ENCODE measurements at places on chromosomes 12 and 14.

DNA sequence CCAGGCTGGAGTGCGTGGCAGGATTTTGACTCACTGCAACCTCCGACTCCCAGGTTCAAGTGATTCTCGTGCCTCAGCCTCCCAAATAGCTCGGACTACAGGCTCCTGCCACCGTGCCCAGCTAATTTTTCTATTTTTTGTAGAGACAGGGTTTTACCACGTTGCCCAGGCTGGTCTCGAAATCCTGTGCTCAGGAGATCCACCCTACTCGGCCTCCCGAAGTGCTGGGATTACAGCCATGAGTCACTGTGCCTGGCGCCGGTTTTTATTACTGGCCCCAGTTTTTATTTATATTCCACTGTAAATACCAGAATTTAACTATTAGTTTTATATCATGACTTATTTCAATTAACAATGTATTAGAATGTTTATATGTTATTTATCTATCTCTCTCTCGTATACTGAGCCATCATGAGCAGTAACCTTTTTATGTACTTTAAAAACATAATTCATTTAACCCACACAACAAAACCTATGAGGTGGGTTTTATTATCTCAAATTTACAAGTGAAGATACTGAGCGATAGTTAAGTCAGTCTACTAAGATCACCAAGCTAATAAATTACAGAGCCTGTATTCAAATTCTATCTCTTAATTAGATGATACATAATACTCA is 47.8 kb downstream of the HECTD1 start:
- DNase-seq: no peak

- DNase-seq: no peak
These were observed 6.7 kb downstream of the FNTB start for GRCh38 chr14:64993266-64993930.

GRCh38 chr14:67395876-67396189 is 16.1 kb downstream of the PLEK2 start:
- no peak for DNase-seq

GRCh38 chr14:92665661-92666110 is 82.7 kb downstream of the LGMN start:
- DNase-seq: no peak

DNA sequence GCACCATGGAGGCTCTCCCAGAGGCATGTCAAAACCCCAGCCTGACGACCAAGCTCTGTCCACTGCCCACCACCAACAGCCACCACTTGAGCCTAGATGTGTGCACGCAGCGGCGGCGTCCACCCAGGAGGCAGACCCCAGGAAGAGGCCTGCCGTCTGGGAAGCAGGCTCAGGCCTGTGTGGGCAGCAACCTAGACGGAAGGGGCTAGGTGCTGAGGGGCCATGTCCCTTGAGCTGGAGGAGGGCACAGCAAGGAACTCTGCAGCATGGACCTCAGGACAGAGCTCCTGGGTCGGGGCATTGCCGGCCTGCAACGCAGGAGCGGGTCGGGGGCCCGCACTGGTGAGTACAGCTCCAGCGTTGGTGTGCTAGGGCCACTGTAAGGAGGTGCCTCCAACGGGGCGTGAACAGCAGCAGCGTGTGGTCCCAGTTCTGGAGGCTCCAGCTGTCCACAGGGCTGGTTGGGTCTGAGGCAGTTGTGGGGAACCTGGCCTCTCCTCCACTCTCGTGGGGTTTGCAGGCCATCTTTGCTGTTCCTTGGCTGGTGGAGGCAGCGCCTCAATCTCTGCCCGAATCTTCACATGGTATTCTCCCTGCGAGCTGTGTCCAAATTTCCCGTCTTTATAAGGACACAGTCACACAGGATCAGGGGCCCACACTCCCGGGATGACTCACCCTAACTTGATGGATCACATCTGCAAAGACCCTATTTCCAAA is 20.5 kb downstream of the ZBTB42 start:
- no peak for DNase-seq

DNA sequence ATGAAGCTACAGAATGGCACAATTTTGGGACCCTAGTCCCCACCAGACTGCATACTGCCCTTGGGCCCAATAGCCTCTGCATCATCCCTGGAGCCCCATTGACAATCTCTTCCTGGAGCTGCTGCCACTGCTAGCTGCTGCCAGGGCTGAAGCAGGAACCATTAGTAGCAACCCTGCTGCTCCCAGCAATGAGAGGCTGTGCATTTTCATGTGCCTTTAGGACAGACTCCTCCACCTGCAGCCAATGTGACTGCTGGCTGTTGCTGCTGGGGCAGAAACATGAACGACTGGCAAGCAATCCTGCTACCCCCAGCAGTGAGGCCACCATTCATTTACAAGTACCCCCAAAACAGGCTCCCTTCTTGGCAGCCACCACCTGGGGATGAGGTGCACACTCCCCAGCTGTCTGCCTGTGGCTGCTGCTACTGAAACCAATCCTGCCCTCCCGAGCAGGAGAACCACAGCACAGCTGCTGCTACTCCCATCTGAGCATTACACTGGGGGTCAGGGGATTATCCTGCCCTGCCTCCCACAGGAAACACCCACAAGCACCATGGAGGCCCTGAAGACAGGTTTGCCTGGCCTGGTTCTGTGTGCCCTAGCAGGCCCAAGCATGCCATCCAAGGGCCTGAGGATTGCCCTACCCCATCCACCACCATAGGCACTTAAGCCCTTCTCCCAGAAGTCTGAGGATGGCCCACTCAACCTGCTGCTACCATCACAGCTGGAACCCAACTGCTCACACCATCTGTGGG is 181.0 kb downstream of the MYRFL start:
- no peak for DNase-seq

GRCh38 chr12:102298022-102298421 is 100.4 kb upstream of the PMCH start:
- no peak for DNase-seq

DNA sequence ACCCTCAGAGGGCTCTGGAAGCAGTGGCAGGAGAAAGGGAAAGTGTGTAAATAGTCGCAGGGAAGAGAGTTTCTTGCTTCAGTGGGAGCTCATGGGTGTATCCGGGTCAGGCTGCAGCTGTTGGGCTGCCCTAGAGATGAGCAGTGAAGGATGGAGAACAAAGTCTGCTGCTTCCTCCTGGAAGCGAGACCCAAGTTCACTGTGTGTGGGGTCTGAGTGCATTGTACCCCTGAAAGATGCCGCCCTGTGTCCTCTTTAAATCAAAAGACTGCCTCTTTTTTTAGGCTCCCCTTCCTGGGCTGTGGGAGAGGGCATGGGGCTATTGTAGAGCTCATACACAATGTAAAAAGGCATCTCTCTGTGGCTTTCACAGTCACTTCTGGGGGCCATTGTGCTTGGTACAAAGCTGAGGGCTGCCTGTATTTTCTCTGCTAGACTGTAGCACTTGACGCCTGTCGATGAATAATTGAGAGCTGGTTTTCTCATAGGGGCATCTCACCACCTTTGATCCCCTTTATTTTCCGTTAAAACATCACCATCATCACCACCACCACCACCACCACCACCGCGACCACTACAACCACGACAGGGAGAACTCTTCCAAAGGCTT is 16.7 kb downstream of the CHST11 start:
- no peak for DNase-seq

DNA sequence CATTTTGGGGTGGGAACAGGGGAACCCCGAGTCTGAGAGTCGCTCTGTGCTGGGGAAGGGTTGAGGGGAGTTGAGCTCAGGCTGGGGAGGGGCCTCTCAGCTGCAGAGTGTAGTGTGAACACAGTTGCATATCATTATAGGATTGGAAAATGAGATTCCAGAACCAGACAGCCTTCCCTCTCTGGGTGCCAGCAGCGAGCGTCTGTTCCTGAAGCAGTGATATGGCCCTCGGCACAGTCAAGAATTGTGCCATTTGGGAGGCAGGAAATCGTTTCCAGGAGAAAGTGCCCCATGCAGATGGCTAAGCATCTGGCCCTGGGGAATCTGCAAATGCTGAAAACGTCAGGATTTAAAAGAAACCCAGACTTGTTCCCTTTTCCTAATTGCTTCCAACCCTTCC is 70.4 kb upstream of the SFSWAP start:
- DNase-seq: no peak

- DNase-seq: no peak
These were observed 15.7 kb downstream of the SGPP1 start for GRCh38 chr14:63712123-63712522.

GRCh38 chr14:68730811-68731425 is 61.9 kb downstream of the ZFP36L1 start:
- DNase-seq: no peak

GRCh38 chr14:106203438-106203837 is 677.1 kb downstream of the TMEM121 start:
- no peak for DNase-seq

GRCh38 chr14:93884950-93885349 is 42.2 kb upstream of the FAM181A start:
- no peak for DNase-seq

- no peak for DNase-seq
These were observed 368.6 kb downstream of the DPF3 start for GRCh38 chr14:72525087-72525915.

DNA sequence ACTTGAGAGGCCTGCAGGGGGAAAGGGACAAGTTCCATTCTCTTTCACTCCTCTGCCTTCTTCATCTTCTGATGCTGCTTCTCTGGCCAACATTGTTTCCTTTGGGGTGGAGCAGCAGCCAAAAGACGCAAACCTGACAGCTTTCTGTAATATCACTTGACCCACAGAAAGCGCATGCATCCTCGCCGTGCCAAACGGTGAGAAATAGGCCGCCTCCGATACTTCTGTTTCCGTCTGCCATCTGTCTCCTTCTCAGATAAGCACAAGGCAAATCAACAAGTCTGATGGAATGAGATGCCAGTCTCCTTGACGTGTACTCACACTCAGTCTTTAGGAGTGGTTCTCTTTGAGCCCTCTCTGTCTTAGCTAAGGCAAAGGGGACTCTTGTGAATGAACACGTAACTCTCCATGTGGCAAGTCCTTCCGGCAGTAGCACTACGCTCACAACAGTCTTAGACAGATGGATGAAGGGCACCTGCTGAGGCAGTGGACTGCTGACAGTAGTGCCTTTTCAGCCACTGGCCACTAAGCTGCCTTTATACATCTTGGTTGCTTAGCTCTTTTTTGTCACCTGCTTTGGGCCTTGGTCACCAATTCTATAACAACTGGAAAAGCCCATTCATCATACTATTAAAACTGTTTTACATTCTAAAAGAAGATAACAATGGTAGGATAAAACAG is 214.1 kb downstream of the FBXL14 start:
- no peak for DNase-seq

DNA sequence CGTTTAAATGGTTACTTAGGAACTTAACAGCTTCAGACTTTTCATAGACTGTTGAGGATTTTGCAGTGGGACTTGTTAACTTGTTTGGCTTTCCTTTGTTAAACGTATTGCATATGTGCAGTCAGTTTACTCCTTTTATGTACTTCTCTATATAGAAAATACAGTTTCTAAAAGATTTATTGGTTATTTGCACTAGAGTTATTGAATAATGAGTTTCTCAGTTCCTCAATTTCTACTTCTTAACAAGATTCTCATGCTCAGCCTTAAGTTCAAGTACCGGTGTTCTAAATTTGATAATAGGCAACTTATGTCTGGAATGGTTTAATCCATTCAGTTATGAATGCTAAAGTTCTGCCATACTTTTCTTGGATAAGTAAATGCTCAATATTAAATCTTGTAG is 919 bp downstream of the PSMA3 start:
- DNase-seq: peak; percentile 35

GRCh38 chr12:54657105-54657607 is 9.0 kb upstream of the DCD start:
- DNase-seq: peak; percentile 74

DNA sequence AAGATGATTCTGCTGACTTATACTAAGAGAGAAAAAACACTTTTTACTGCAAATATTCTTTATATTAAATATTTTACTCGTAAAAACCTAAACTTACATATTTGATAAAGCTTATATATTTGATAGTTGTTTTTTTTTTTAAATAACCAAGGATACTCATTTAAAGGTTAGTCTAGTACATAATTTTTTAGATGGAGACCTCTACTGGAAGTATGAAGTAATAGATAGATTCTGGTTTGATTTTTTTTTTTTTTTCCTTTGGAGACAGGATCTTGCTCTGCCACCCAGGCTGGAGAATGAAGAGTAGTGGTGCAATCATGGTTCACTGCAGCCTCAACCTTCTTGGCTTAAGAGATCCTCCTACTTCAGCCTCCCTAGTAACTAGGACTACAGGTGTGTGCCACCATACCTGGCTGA is 16.4 kb downstream of the ARID2 start:
- DNase-seq: peak; percentile 17

DNA sequence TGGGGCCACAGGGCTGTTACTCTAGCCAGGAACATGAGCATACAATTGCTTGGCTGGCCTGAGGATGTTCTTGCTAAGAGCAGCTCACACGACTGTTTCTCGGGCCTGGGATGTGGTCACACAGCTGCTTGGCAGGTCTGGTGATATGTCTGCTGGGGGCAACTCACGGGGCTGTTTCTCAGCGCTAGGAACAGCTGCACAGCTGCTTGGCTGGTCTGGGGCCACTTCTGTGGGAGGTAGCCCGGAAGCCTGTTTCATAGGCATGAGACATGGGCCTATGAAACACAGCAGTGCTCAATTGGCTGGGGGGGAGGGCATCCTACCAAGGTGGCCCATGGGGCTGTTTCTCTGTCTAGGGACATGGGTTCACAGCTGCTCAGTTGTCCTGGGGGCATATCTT is 73.4 kb upstream of the DDHD1 start:
- DNase-seq: no peak

DNA sequence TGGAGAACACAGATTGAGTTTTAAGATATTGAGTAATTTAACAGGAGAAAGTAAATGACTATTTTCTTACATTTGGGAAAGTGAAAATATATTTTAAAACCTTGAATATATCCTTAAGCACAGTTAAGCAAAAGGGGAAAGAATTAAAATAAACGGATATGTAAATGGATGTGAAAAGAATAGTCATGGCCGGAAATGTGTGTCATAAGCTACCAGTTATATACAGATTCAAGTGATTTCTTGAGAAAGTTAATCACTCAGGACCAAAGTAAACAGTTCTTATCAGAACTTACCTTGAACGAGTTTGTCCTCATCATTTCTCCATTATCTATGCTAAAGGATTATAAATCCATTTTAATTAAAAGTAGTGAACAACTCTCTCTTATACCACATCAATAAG is 33.4 kb downstream of the C12orf75 start:
- no peak for DNase-seq

GRCh38 chr14:22391908-22392565 is 197.0 kb downstream of the DAD1 start:
- peak; percentile 77 for DNase-seq

All from kidney glomerular epithelial cell (primary cell).